ENCODE measurements at places on chromosomes 1 and 21.
A peak's percentile ranks its signal among the peaks of the same experiment; 100 is the strongest.

DNA sequence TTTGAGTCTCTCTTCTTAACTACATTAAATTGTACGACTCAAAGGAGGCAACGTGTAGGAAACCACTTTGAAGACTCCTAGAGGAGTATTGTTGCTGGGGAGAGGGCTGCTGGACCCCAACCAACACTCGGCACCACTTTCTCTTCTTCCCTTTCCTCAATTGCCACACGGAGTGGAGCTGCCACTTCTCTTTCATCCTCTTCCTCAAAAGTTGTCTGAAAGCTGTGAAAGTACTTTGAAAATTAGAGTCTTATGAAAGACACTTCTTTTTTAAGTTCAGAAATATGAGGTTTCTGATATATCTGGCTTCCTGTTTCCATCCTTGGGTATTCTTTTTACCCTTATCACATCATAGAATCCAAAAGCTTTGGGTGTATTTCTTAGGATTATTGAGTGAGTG, 59.5 kb downstream of the MRPS6 start:
- DNase-seq, result no peak

- no peak for DNase-seq
These were observed 4.4 kb downstream of the CLCNKB start for GRCh38 chr1:16047791-16048475.

- peak; percentile 43 for DNase-seq
These were observed 1.1 kb downstream of the LUZP1 start for GRCh38 chr1:23167353-23168078.

DNA sequence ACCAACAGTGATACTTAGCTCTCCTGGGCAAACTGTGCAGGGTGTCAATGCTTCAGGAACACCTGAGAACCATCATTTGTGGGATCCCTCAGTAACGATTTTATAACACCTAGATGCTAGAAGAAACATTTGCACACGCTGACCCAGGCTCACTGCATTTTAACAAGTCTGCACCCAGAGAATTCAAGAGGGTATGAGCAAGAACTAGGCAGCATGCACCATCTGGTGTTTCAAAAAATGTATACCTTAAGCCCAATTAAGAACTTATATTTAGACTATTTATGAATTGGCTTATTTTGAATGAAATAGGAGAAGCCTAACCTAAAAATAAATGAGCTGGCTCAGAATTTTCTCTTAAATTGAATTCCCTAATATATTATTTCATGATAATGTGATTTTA, 400.5 kb downstream of the GPATCH2 start:
- DNase-seq, result no peak

GRCh38 chr1:155307247-155307740, 1.4 kb upstream of the FDPS start:
- DNase-seq, result no peak

DNA sequence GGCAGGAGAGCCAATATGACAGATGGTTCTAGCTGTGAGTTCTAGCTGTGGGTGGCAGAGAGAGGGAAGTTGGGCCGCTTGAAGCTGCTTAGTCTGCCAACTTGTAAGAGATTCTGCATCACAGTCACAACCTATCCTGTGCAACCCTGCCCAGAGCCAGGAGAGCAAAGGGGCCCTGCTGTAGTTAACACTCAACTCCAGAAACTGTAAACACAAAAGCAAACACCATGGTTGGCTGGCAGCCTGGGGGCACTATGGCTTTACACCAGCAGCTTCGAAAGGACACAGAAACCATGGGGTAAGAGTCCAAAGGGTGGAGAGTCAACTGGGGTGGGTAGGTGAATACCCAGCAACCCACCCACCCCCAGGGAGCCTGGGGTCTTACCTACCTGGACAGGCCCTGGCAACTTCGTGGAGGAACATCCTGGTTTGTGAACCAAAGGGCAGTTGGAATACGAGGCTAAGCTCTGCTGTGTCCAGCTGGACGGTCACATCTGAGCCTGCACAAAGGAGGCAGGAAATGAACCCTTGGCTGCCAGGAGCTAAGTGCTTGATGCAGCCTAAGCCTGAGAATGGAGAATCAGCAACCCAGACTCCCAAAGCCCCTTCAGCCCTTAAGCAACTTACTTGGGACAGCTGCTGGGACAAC, 6.4 kb downstream of the INPP5B start:
- DNase-seq, result no peak

DNA sequence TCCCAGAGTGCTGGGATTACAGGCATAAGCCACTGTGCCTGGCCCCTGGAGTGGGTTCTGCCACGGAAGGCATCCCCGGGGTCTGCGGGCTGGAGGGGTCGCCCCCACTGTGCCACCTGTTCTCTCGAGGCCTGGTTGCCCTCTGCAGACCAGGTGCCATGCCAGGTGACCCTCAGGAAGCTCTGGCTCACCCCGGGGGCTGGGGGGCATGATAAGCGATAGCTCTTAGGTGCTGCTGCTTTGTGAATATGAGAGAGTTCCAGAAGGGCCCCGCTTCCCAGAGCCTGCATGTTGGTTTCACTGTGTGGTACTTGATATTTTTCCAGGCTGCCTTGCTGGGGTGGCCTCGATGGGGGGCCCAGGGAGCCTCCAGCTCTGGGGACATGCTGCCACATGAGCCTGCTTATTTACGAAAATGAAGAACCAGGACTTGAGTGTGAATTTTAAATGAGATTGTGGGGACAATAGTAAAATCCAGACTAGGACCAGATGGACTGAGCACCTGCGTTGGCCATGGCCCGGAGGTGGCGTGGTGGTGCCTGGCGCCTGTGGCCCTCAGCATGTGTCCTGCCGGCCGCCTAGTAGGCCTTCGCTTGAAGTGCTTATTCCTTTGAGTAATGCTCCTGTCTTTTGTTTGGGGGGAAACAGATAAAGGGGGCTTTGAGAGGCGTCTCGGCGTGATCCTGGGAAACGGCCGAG, 7.3 kb downstream of the SKI start:
- no peak for DNase-seq

DNA sequence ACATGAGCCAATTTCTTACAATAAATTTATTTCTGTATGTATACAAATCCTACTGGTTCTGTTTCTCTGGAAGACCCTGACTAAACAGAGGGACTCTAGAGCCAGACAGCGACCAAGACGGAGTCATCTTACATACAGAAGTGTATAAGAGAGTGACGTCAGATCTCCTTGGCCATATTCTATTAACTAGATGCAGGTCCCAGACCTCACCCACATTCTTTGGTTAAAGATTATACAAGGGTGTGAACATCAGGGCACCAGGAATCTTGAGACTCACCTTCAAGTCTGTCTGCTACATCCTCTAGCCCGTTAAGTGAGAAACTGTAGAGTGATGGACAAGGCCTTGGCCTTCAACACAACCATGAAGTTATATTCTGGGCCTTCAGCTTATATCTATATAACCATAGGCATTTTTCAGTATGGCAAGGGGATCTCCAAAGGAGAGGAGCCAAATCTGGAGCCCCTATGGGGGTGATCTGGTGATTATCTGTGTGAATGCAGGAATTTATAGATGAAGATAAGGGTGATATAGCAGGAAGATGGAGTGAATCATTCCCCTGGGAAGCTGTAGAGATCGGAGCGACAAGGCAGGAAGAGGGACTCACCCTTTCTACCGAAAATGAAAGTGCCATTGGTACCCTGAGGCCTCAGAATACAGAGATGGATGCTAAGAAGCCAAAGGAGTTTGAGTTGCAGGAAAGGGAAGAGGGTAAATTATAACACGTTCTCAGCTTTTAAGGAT, 83.9 kb downstream of the ADAMTS1 start:
- no peak for DNase-seq

DNA sequence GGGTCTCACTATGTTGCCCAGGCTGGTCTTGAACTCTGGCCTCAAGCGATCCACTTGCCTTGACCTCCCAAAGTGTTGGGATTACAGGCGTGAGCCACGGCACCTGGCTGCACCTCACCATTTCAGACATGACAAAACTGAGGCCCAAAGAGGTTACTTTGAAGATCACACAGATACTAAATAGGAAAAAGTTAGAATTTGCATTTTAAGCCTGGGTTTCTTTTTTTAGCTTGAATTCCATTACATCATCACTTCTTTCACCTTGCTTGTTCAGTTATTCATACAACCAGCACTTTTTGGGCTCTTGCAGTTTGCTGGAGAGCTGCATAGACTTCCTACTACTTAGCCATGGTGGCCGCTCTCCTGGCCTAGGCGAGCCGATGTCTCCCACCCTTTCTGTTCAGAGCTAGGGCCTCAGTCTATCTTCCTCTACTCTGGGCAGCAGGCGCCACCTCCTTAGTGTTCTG, 16.3 kb upstream of the CD2 start:
- DNase-seq, result no peak

DNA sequence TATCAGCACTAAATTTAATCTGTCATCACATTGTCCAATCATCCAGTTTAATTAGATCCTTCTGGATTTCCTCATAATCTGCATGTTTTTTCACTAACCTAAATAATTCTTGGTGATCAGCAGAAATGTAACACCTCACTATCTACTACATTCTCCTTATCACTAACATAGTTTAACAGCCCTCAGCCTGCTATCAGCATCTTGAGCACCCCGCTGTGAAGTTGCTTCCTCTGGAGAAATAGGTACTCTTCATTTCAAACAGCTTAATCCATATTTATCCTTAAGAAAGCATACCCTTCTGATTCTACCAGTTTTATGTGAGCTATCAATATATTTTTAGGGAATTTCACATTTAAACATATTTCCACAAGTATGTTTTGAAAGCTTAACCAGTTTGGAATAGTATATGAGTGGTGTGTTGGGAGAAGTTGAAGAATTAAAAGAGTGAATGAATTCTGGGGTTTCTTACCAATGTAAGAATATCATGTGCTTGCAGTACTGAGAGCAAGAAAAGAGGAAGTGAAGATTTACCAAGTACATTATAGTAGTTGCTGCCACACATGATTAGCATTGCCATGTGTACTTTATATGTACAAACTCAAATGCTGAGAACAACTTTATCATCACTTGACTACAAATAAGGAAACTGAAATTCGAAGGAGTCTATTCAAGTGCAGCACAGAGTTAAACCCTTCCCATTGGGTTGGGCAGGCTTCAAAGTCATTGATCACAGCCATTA, 771.1 kb upstream of the ADGRL4 start:
- DNase-seq, result no peak

DNA sequence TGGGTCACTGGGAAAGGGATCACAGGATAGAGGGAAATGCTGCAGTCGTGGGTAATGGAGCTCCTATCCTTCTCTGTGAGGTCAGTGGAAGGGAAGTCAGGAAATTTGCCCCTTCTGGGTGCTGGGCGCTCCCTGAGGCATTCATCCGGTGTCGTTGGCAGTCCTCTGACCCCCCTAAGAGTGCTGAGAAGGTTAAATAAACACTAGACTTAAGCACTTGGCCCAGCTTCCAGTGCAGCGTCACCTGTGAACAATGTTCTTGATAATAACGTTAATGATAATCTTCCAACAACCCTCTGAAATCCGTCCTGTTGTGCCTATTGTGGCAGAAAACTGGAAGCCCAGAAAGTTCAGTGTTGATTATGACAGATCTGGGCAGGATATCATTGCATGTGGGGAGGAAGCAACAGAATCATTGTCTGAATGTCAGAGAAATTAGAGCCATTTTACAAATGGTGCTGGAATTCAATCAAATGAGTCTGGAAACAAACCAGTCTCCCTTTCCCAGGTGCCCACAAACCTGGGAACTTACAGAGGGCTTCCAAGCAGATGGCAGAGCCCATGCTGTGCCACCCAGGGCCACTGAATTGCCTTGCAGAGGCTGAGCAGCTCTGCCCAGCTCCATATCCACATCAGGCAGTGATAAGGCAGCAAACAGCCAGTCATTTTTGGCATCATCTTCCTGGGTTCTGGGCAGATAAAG, 216.8 kb downstream of the KAZN start:
- no peak for DNase-seq

DNA sequence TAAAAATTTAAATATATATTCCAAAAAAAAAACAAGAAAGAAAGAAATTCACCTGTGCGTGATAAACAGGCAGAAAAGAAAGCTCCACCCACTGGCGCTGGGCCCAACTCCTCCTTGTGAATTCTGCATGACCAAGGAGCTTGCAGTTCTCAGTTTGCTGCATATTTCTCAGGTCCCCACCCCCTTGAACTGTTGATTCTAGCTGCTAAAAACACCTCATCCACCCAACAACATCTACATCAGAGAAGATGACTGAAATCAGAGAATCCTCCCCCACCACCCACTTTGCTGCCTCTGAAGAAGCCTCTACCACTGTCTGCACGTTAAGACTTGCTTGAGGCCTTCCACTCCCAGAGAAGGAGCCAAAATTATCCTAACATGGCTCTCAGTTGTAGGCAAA, 104.8 kb downstream of the RGS2 start:
- DNase-seq, result no peak

GRCh38 chr21:33254766-33255165, 11.4 kb upstream of the IL10RB start:
- DNase-seq, result no peak

GRCh38 chr1:39317111-39317510, 112.6 kb downstream of the MACF1 start:
- DNase-seq, result no peak

DNA sequence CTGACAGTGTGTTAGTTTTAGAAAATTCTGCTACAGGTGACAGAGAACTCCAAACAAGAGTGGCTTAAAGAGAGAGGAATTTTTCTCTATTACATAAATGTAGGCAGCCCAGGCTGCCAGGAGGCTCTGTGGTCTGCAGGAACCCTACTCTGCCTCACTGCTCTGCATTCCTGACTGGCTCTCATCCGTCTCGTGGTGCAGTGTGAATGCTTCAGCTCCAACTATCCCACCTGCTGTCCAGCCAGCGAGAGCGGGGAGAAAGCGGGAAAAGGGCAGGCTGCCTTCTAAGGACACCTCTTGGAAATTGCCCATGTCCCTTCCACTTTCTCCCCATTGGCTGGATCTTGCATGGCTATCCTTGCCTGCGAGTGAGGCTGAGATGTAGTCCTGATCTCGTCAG, 131.3 kb downstream of the PEX14 start:
- no peak for DNase-seq

DNA sequence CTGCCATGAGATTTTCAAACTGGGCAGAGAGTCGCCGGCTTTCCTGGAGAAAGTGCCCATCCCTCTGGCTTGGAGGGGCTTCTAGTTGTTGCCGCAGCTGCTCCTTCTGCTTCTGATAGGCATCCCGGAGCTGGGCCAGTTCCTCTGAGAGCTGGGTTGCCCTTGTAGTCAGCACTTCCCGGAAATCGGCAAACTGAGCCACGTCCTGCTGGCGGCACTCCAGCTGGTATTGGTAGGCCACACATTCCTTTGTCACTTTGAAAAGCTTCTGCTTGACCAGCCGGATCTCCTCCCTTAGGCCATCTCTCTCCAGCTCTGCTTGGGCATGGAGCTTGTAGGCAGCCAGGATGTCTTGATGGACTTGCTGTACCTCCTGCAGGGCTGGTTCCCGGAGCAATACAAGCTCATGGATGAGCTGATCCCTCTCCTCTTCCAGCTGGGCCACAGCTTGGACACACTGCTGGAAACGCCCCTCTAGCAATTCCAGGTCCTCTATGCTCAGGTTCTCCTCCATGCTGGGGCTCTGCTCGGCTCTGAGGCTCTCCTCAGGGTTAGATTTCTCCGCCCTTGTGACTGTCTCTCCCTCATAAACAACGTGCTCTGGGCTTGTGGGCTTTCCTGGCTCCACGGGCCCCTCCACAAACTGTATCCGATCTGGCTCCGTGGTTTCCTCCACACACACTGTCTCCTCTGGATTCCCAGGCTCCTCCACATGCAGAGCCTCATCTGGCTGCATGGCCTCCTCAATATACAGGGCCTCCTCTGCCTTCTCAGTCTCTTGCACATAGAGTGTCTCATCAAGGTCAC, 7.3 kb downstream of the SYNC start:
- DNase-seq, result no peak

Measured in activated naive CD8-positive, alpha-beta T cell treated with anti-CD3 and anti-CD28 coated beads, Interleukin-2, amount 50 U/mL, for 24 hours (primary cell).